ENCODE measurements at places on chromosomes 3 and 15.

DNA sequence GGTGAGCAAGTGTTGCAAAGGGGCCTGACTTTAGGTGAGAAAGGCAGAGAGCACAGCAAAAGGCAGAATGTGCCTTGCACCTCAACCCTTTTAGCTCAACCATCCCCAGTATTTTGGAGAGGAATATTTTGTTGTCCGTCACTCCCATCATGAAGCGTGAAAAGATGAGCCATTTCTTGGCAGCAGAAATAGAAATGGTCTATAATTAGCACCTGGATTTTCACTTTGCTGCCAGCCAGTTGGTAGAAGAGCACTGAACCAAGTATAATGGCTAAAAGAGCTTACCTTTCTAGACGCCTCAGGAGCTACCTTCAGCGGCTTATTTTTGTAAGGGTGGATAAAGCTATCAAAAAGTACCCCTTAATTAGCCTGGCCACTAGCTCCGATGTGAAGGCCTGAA is 406.7 kb downstream of the OCA2 start:
- DNase-seq = no peak

- DNase-seq = no peak
Observed at GRCh38 chr3:174072675-174073074, 675.1 kb downstream of the NLGN1 start.

GRCh38 chr15:90881181-90881977 is 2.9 kb upstream of the FES start:
- DNase-seq = no peak

- DNase-seq = no peak
Observed at GRCh38 chr15:70002897-70003296, 94.8 kb downstream of the TLE3 start.

- DNase-seq = no peak
Observed at GRCh38 chr3:29898171-29898965, 617.5 kb downstream of the RBMS3 start.

- no peak for DNase-seq
Observed at GRCh38 chr3:62918777-62919176, 43.6 kb upstream of the CADPS start.

DNA sequence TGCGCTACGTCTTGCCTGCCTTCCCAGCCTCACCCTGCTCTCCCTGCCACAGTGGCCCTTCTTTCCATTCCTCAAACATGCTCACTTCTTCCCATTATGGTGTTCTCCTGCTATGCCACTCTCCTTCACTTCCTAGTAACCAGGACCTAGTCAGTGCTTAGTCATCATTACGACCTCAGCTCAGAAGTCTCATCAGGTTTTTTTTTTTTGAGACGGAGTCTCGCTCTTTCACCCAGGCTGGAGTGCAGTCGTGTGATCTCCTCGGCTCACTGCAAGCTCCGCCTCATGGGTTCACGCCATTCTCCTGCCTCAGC is 149.5 kb downstream of the GREM1 start:
- no peak for DNase-seq

GRCh38 chr15:48477795-48478360 is 146.6 kb downstream of the DUT start:
- DNase-seq = no peak

- no peak for DNase-seq
Observed at GRCh38 chr3:157110761-157111278, 49.1 kb downstream of the CCNL1 start.

GRCh38 chr3:136658946-136659682 is 93.1 kb downstream of the STAG1 start:
- DNase-seq = no peak

- no peak for DNase-seq
Observed at GRCh38 chr15:34890424-34890823, 79.1 kb downstream of the AQR start.
